ENCODE measurements at places on chromosomes 5 and 9.

DNA sequence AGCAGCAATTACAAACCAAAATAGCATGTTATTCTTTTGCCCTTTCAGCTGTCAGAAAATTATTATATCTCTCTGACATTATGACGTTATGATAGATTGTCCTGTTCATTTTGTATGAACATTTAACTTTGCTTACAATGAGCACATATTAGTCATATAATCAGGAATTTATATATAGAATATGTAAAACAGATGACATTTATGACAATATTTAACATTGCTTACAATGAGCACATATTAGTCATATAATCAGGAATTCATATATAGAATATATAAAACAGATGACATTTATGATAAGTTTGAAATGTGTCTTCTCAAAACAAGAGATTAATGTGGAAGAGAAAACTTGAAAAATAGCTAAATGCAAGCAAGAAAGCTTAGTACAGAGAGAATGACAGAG, 1180.2 kb downstream of the CDH12 start:
- DNase-seq: no peak

- DNase-seq: no peak
These were observed 219.4 kb downstream of the ATPSCKMT start for GRCh38 chr5:10030219-10030831.

DNA sequence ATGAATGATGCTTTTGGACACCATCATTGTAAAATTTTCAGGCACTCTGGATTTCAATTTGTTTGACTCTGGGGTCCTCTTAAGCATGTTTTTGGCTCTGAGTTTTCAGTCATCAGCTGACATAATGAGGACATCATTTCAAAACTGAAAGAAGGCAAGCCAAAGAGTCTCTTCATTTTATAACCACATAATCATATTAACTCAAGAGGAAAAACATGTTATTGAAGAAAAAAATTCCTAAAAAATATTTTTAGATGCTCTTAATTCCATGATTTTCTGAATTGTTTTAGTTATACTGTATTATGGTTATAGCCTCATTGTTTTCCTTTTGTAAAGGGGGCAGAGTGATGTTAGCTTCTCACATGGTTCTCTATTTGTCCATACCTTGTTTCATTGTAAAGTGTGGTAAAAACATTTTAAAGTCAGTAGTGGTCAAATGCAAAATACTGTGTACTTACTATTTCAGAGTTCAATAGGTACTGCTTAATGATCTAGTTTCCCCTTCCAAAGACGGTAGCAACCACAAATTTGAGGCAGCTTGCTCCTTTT, 472.1 kb downstream of the DMRT2 start:
- DNase-seq: no peak

GRCh38 chr9:135752281-135753204, 50.6 kb downstream of the KCNT1 start:
- DNase-seq: no peak

DNA sequence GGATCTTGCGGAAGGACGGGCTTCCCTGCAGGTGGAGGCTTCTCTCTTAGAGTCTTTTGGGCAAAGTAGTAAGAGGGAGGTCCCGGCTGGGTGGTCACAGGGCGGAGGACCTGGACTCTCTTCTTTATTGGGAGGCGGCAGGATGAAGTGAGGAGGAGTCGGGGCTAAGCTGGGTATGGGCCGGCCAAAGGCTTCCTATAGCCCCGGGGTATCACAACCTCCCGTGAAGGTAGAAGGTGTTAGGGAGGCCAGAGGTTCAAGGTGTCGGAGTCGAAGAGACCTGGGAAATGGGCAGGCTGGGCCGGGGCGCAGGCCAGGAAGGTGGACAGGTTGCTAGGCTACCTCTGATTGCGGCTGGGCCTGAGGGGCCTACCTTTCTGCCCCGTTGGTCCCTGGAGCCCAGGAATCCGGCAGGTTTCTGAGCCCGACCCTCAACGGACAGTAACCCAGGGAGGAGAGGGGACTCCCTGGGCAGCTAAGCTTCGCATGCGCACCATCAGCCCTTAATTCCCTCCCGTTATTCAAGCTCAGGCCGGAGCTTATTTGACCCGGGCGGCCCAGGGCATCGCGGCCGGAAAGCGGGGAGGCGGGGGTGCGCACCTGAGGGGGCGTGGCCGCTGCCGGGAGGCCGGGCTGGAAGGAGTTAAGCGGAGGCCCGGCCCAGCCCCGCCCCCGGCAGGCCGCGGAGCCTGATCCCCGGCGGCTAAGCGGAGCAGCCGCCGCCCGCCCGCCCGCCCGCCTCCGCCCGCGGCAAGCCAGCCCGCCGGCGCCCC, at the start of gene TESK1:
TSS of gene TESK1 (plus strand) at position 685 of the 773 bp plus-strand sequence. CDS start 358 bp downstream, outside the sequence.
- DNase-seq: peak; percentile 72

DNA sequence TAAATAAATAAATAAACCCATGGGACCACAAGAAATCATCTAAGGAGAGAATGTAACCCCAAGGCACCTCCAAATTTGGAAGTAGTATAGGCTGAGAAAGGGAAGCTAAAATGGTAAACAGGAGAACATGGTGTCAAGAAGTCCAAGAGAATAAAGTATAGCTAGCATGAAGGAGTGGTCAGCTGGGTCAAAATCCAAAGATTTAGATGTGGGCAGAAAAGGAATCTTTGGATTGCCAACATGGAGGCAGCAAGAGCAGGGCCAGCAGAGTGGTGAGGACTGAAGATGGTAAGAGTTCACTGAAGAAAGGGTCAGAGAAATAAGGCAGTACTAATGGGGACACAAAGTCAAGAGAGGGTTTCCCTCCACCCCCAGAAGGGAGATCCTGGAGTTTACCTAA, 53.0 kb downstream of the TSSK1B start:
- no peak for DNase-seq

GRCh38 chr9:71863631-71864030, 47.4 kb downstream of the ABHD17B start:
- no peak for DNase-seq

DNA sequence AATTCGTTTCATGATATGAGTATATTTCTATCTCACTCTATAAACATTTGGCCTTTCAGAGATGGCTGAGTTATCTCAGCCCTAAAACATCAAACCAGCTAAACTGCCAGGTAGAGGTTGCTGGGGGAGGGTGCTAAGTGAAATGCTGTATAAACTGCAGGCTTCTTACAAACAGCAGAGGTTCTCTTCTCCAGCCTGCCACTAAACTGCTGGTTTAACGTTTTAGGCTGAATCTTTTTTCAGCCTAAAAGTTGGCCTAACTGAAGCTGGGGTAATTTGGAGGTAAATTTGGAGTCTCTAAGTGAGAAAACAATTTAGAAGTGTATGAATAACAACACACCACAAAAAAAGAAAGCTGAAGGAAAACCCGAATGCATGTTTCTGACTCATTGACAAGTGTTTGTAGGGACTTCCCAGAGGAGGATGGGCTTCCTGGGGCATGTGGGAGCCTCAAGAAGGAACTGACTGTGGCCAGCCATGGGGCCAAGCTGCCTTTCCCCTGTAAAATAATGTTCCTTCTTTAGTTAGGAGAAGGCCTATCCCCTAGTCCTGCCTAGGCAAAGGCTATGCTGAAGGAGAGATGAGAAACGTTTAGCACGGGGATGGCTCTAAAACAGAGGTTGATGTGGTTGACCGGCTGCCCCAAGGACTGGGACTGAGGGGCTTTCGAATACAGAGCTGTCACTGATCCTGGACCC, 44.3 kb downstream of the SLC28A3 start:
- DNase-seq: no peak

DNA sequence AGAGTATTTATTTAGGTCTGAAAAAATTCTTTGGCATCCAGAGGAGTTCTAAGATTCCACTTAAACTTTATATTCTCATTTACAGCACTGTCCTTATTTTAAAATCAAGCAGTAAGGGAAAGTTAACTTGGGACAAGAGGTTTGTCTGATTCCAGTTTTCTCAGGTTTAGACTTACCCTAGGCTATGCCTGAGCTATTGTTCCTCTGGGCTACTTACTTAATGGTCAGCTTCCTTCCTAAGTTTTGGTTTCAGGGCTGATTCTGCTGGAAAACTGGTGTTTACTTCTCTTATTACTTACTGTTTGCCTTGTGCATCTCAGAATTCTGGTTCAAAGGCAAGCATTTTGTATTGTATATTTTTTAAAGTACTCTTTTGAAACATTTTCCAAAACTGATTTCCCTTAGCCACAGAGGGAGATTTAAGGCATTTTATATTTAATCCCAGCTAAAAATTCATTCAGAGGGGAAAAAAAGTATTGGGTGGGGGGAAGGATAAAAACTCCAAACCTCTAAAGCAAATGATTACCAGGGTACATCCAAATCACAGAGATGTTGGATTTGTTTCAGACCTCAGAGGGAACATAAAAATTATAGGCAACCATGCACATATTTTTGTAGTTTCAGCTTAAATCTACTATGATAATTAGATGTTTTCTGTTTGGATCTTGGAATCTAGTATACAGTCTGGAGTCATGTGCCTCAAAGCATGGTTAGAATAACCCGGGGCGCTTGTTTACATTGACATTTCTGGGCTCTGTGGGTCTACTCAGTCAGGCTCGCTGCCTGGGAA, 290.0 kb downstream of the ARHGAP26 start:
- DNase-seq: no peak

DNA sequence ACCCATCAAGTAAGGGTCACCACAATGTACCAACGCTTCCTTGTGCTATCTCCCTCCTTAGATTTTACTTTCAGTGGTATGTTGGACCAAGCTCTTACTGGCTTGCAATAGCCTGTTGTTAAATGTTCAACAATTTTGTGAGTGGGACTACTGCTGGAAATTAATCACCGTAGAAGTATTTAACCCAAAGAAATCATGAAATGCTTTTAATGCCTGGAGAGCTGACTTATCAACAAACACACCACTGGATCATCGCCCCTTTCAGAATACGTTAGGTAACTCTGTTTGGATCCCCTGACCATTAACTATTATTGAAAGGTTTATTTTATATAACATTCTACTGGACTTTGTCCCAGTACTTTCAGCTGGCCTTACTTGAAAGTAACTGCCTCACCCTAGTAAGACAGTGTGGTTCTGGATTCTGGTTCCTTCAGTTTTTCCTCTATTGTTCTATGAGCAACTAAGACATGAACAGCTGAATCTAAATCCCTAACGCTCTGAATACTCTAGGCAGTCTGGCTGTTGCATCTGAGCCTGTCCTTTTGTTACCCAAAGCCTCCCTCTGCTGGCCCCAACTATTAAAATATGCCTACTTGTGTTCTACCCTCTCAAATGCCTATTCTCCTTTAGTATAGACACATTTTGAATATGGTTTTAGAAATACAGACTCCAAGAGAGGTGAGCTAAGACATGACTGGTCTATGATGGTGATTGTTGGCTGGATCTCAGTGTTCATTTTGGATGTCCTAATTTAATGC, 1203.4 kb upstream of the DMAC1 start:
- DNase-seq: no peak

- DNase-seq: no peak
These were observed 205.6 kb upstream of the ZNF608 start for GRCh38 chr5:124952079-124952478.

DNA sequence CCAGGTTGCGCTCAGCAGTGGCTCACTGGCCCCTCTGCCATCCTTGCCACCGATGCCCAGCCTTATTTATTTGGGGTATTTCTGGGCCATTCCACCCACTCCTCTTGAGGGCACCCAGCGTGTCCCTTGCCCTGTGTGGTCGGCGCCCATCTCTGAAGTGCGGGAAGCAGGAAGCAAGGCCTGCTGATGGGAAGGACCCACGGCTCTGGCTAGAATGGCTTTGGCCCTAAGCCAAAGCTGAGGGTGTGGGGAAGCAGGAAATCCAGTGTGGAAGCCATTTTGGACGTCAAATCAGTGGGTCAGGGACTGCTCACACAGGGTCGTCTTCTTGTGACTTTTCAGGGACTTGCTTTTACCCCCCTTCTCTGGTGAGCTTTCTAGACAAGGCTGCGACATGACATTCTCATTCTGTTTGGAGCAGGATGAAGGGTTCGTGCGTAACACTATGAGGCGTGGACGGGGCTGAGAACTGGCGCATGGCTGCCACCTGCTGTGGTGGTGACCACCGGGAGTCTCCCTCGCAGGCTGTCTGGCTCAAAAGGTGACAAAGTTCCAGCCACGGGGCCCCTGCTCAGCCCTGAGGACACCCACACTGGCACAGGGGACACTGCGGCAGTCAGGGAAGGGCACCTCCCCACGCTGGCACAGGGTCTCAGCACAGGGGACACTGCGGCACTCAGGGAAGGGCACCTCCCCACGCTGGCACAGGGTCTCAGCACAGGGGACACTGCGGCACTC, 50.7 kb upstream of the NKD2 start:
- no peak for DNase-seq

DNA sequence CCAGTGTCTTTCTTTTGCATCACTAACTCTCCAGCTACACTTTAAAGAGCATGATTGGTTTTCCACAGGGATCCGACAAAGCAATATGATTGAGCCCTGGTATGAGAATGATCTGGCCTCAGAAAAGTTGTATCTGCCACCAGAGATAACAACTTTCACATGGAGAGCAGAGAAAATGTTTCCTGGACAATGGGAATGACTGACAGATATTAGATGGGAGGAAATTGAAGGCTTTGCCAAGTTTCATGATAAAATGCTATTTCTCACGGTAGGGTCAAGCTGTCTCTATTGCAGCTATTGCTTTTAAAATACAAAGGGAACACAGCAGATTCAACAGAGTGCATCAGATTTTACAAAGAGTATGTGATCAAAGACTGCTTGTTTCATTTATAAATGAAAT, 56.4 kb upstream of the GLIS3 start:
- no peak for DNase-seq

DNA sequence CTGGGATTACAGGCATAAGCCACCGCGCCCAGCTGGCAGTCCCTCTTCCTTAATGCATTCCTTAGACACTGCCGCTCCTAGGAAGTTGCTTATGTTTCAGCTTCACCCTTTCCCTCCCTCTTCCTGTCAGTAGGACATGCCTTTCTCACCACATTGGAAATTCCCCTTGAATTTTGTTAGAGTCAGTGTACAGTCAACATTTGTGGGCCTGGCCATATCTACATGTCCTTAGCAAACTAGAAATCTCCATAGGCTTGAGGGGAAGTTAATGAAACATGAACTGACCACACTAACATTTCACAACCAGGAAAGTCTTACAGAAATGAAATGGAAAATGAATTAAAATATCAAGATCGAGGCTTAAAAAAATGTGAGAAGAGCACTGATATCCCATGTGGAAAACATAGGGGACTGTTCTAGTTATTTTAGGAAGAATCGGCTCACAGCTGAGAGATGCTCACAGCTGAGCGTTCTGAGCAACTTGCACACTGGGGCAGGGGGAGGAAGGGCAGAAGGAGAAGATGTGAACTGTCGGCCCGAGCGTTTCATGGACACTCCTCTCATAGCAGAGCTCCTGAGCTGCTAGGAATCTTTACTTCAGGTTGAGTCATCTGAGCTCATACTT, 21.1 kb upstream of the LVRN start:
- DNase-seq: no peak
